ENCODE measurements at places on chromosomes 4 and X.

GRCh38 chr4:86400216-86400615 is 40.4 kb upstream of the MAPK10 start:
- no peak for DNase-seq

DNA sequence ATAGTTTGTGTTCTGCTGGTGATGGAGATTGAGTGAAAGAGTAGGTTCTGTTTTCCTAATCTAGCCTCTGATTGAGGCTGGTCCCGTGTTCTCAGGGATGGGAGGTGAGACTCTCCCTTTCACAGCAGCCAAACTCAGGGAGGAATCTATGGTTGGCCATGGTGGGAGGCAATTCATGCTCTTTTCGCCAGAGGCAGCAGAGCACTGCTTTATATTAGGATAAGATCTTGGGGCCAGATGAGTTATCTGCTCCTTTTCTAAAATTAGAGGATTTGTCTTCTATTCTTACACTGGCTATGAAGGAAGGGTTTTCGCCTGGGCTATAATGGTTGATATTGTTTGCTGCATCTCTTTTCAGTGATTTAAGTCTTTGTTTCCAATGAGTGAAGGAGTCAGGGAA is 63.9 kb upstream of the NLGN4X start:
- no peak for DNase-seq

- no peak for DNase-seq
Observed at GRCh38 chr4:138329506-138330070, 87.4 kb upstream of the SLC7A11 start.

- DNase-seq, result no peak
Observed at GRCh38 chr4:151743128-151743854, 17.5 kb downstream of the GATB start.

DNA sequence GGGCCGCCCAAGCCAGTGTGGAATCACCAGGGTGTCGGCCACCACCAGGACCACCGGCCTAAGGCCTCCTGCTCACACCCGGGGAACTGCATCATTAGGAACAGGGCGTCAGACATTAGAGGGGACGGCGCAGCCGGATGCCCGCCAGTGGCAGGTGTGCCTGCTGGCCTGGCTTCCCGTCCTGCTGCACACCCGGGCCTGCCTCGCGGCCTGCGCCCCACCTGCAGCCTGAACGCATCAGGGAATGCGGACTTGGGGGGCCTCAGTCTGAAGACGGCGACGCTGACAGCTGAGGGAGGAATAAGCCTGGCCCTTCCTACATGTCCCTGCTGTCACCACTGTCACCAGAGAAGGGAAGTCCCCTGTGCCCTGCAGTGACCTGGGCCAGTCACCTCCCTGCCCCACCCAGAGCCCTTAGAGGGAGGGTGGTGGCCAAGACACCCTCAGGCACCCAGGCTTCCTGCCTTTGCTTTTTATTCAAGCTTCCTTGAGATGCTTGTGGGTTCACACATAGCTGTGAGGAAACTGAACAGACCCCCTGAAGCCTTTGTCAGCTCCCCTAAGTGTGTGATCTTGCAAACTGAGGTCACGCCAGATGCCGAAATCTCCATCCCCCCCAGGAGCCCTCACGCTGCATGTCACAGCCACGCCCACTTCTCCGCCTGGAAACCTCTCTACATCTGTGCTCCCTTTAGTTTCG is 3.2 kb downstream of the DGKQ start:
- no peak for DNase-seq

- DNase-seq, result peak; percentile 72
Observed at GRCh38 chr4:13984991-13985800, 357.7 kb upstream of the BOD1L1 start.

- no peak for DNase-seq
Observed at GRCh38 chr4:43351970-43352806, 459.7 kb downstream of the GRXCR1 start.

GRCh38 chr4:87734936-87735335 is 64.4 kb upstream of the IBSP start:
- no peak for DNase-seq

GRCh38 chrX:135411893-135412292 is 9.9 kb upstream of the SMIM10L2A start:
- DNase-seq, result no peak

- DNase-seq, result no peak
Observed at GRCh38 chr4:67158666-67159065, 386.6 kb downstream of the CENPC start.

DNA sequence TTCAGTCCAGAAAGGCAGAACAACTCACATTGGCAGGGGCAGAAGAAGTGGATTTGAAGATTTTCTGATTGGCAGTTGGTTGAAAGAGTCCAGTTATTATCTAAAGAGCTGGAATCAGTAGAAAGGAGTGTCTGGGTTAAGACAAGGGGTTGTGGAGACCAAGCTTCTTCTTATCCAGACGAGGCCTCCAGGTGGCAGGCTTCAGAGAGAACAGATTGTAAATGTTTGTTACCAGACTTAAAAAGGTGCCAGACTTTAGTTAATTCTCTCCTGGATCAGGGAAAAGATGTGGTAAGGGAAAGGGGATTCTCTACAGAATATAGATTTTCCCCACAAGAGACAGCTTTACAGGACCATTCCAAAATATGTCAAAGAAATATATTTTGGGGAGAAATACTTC is 36.7 kb upstream of the TLR3 start:
- DNase-seq, result no peak

DNA sequence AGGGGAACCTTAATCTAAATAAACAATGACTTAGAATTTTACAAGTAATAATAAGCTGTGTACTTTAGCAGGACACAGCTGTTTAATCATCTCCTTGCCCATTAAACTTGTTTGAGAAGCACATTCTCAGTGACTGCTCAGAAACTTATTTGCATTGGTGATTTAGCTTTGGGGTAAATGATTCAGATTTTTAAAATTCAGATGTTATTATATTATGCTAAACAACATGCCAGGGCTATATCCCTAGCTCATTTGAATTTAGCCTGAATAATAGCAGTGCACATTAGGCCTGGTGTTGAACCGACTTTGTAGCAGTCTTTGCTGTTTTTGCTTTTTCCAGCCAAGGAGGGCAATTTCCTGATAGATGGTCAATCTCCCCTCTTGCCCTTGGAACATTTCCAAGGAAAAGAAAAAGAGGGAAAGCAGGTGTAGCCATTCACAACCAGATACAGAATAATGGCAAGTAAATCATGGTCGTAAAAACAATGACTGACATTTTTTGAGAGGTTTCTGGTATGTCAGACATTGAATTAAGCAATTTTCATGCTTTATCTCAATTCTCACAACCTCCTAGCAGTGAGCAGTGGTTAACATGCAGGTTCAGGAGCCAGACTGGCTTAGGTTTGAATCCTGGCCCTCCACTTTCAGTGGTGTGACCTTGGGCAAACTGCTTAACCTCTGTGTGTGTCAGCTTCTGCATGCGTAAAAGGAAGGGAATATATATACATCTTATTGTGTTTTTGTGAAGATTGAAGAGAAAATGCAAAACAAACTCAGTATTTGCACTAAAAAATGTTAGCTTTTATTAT is 16.8 kb downstream of the ARHGEF38 start:
- DNase-seq, result no peak

DNA sequence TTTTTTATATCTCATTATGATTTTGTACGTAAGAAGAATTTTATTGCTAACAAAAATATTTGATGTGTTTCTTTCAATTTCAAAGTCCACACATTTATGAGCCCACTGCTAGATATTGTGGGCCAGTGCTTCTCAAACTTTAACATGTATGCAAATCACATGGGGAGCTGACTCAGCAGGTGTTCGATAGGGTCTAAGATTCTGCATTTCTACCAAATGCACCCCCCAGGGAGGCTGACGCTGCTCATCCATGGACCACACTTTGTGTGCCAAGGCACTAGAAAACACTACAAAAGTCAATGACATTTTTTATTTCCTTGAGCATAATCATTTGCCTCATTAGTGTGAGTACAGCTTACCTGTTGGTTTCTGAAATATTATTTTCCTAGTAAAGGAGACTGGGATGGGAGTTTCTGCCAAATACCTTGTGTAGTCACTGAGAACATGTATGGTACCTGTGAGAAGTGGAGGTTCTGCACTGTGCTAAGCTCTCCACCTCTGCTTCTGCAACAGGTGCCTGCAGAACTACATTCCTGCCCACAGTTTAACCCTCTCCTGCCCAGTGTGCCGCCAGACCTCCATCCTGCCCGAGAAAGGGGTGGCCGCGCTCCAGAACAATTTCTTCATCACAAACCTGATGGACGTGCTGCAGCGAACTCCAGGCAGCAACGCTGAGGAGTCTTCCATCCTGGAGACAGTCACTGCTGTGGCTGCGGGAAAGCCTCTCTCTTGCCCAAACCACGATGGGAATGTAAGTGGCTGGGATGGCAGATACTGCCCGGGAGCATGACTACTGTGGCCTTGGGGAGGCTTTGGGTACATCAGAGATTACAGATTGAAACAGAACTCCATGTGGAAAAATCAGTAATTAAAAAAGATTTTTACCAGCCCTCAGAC is 68.9 kb upstream of the MND1 start:
- DNase-seq, result no peak

GRCh38 chr4:174561560-174561959 is 39.3 kb upstream of the HPGD start:
- DNase-seq, result no peak

DNA sequence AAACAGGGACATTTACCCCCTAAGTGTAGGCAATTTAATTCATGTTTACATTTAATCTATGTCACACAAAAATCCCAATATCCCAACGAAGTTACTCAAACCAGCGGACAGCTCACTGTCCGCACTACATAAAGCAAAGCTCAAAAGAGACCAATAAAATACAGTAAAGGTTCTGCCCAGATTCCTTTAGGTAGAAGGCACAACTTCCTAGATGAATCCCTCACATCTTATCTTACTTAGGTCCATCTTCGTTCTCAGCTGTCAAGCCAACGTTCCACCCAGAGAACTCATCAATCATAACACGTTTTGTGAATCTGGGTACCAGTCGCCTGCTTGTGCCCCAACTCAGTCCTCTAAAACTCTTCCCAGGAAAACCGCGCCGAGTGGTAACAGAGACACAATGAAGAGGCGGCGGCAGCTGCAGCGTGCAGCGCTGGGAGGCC is 1.7 kb downstream of the HNRNPDL start:
- no peak for DNase-seq

GRCh38 chr4:98656886-98657285 is 1.5 kb downstream of the TSPAN5 start:
- DNase-seq, result no peak

- no peak for DNase-seq
Observed at GRCh38 chr4:159292137-159292896, 189.4 kb downstream of the RAPGEF2 start.

DNA sequence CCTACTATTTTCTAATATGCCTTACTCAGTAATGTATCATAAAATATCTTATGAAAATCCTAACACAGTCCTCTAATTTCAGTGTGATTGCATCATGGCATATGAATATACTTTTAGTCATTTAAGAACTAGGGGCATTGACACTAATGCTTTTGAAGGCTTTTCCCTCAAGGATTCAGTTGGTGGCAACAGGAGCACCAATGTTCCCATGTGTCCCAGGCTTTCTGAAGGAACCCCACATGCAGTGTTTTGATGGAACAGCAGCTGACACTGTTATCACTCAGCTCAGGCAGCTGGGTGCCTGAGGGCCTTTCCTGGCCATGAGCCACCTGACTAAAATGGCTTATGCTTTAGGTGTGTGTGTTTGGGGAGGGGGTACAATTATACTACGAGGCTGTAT is 348.3 kb downstream of the ARHGAP24 start:
- DNase-seq, result no peak

DNA sequence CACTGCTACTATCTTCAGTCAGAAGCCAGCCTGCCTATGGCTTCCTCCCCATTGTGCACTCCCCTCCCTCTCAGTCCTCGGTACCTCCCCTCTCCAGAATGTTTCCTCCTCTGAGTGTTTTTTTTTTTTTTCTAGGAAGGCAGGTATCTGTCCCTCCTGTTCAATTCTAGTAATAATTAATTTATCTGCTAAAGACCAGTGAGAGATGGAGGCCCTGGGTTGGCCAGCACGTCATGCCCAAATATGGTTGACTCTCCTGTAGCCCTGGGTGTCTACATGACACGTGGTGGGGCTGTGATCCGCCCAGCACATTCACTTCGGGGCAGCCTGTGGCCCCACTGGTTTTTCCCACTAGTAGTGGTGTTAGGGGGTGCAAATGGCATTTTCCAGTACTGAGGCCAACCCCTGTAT is 1.8 kb downstream of the FLNA start:
- DNase-seq, result no peak

- DNase-seq, result peak; percentile 20
Observed at GRCh38 chrX:130637591-130637990, 235.8 kb downstream of the RBMX2 start.

DNA sequence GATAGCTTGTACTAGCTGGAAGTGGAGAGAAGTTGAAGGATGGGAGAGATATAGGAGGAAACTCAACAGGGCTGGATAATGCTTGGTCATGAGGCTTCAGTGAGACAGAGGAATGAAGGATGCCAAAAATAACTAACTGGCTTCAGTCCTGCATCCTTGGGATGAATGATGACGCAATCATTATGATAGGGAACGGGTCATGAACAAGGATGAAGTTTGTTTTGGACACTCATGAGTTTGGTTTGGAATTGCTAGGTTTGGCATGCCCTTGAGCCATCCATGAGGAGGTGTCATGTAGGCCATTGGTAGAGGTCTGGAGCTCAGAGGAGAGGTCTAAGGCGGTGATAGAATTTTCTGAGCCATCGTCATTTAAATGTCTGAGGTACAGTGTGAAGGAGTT is 160.0 kb upstream of the NHS start:
- DNase-seq, result peak; percentile 34

DNA sequence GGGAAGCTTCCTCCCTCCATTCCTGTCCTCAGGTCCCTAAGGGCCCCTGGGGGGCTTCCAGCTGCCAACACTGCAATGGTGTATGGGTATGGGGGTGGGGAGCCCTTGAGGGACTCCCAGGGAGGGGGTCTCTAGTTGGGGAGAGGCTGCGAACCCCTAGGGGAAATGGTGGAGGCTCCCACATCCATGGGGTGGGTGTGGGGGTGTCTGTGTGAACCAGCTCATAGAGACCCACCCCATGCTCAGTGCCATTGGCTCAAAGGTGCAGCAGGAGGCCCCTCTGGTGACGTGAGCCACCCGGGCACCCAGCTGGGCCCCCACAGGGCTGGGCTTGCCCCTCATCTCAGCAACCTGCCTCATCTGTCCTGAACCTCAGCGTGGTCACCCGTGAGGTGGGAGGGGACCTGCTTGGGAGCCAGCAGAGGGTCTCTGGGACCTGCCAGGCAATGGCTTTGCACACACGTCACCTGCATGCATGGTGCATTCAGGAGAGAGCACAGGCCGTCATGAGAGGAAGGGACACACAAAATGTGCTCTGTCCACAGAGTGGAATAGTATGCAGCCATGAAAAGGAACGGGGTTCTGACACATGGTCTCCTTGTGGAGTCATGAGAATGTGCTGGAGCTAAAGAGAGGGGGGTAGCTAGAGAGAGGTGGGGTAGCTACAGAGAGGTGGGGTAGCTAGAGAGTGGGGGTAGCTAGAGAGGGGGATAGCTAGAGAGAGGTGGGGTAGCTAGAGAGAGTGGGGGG is 22.7 kb upstream of the PLCXD1 start:
- DNase-seq, result no peak

GRCh38 chr4:1683261-1683735 is 815 bp downstream of the FAM53A start:
- peak; percentile 60 for DNase-seq

Measured in astrocyte of the cerebellum (primary cell).